ENCODE measurements at places on chromosomes 6 and 20. TPM values are rescaled to one million over a fixed set of nuclear protein-coding genes. Genes with fewer than 3 reads are reported as not detected.

The DDX43 gene
- total RNA-seq = 1.7 TPM

The FNDC1 gene
- total RNA-seq = not detected

The C6orf89 gene
- total RNA-seq = 44.9 TPM

DNA sequence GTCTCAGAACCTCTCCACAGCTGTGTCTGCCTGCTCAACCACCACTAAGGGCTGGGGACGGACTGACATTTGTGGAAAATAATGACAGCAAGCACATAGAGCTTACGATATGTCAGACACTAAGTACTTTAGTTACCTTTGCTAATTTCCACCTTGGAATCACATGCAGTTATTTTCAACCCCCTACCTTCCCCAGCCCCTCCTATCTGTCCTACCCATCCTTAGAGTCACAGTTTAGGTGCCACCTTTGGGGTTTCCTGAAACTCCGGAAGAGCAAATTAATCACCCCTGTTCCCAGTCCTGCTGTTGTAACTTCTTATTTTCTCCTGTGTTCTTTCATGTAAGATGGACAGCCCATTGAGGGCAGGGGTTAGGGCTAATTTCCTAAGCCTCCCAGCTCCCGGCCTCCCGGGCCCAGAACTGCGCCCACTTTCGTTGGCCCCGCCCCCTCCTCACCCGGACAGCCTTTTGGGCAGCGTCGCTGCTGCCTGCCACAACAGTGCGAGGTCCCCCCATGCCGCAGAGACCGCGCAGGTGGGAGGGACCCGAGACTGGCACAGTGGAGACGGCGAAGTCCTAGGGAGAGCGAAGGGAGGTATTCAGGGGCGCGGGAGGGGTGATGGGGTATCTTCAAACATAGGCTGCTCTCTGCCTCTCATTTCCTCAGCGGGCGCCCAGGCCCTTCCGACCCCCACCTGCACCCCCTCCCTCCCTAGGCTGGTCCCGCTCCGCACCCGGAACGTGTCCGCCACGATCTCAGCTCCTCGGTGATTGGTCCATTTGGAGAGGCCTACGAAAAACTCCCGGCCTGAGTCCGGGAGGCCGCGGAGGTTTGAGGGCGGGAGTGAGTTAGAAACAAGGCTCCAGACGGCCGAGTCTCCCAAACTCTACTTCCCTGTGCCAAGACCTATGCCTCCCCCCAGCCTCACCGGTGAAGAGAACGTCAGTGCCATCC is 1.1 kb downstream of the DDAH2 start:
- H3K36me3 ChIP-seq = no peaks in the 10 kb centered on the region
- H3K27me3 ChIP-seq = no peaks in the 10 kb centered on the region
- H3K27ac ChIP-seq = no peak overlapping the region
- no peak for DNase-seq

GRCh38 chr20:23363257-23363649 is 1.3 kb downstream of the GZF1 start:
- peaks cover 52% of the 10 kb centered on the region for H3K4me1 ChIP-seq
- peak overlapping the region; percentile 97 for H3K27ac ChIP-seq
- no peak for DNase-seq
- H3K4me3 ChIP-seq = peak overlapping the region; percentile 91
- H3K36me3 ChIP-seq = peaks cover 15% of the 10 kb centered on the region
- no peaks in the 10 kb centered on the region for H3K27me3 ChIP-seq

DNA sequence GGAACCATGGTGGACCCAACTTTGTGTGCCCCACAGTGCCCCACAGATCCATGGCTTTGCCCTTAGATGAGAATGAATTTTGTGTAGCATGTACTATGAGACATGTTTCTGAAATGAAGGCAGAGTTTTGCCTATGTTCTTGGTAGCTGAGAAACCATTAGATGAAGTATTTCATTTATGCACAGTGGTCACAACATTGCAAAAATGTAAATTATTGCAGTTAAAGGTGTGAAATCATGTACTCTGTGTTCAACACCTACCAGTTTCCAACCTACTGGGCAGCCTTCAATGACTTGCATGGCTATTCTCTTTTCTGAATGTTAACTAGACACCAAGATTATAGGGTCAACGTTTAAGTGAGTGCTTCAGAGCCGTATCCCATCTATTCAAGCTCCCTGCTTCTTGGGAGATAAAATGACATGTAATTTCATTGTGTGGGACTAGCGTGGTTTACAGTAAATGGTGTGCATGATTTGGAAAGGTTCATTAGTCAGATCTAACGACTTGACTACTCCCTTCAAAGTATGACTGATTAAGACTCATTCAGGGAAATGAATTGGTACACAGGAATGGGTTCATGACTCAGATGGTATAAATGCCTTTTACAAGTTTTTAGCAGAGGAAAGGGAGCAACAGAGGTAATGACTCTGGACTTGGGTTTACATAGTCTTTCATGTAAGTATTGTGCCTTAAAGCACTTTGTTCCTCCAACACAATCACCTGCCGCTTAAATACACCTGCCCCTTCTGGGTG is 106.1 kb upstream of the AKIRIN2 start:
- H3K27ac ChIP-seq = no peak overlapping the region
- DNase-seq = no peak
- H3K4me1 ChIP-seq = no peaks in the 10 kb centered on the region
- H3K36me3 ChIP-seq = no peaks in the 10 kb centered on the region
- H3K27me3 ChIP-seq = peaks cover 3% of the 10 kb centered on the region

DNA sequence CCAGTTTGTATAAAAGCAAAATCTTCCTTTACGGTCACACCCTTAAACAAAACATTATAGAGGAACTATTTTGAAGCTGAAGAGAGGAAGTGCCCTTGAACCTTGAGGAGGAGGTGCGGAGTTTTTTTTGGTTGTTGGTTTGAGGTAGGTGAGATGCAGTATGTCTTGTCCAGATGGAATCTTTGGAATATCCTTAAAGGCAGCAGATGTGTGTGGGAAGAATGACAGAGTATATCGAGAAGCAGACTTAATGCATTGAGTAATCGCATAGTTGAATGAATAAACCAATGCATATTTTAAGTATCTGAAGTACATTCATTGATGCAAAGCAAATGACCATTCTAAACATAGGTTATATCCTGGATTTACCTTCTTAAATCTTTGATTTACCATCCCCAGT is 49.9 kb downstream of the AIG1 start:
- H3K4me3 ChIP-seq = no peak overlapping the region
- no peaks in the 10 kb centered on the region for H3K27me3 ChIP-seq
- no peak for DNase-seq
- H3K4me1 ChIP-seq = no peaks in the 10 kb centered on the region
- peaks cover 4% of the 10 kb centered on the region for H3K36me3 ChIP-seq

DNA sequence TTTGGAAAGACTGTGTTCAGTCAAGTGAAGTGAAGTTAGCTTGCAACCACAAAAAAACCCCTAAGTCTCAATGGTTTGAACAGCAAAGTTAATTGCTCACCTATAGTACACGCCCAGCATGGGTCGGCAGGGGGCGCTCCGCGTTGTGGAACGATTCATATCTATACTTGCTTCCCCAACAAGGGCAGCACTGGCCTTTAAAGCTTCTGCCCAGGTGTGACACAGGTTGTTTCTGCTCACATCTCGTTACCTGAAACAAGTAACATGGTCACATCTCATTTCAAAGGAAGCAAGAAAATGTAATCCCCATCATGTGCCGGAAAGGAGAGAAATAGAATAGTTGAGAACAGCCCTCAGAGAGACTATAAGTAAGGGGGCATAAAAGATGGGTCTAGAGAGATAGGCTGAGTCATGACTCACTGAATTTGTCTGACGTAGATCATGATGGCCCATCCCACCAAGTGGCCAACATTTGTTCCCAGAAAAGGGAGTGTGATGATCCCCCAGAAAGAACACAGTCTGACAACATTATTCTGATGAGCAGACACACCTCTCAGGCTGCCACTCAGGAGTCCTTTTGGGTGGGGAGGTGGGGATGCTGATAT is 29.0 kb downstream of the HNF4A start:
- peak; percentile 70 for DNase-seq
- H3K27ac ChIP-seq = peak overlapping the region; percentile 67
- H3K36me3 ChIP-seq = no peaks in the 10 kb centered on the region
- no peak overlapping the region for H3K4me3 ChIP-seq
- peaks cover 7% of the 10 kb centered on the region for H3K27me3 ChIP-seq
- peaks cover 17% of the 10 kb centered on the region for H3K4me1 ChIP-seq

DNA sequence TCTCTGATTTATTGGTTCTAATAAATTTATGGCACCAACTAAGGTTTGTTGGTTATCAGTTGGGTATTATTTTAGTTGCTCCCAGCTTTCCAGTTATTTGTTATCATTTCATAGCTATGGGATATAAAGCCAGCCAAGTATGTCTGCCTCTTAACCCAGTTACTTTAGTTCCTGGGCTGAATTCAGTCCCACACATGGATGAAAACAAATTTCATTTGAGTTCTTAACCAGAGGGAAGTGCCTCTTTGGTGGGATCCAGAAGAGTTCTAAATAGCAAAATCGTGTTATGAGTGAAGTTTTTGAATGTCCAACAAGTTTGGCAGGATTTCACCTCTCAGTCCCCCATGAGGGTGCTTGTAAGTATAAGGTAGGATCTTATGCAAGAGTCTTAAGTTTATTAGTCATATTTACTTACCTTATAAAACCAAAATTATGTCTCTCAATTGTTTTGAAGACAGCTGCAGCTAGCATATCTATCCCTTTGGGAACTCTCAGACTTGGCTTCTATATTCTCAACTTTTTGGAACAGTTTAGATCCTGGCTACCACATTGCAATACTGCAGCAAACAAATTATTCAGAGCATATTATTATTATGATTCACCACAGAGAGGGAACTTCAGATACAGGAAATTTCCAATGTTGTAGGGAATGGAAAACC is 683.6 kb downstream of the BCKDHB start:
- DNase-seq = no peak
- H3K4me1 ChIP-seq = no peaks in the 10 kb centered on the region
- H3K36me3 ChIP-seq = no peaks in the 10 kb centered on the region
- H3K27ac ChIP-seq = no peak overlapping the region
- H3K27me3 ChIP-seq = no peaks in the 10 kb centered on the region

DNA sequence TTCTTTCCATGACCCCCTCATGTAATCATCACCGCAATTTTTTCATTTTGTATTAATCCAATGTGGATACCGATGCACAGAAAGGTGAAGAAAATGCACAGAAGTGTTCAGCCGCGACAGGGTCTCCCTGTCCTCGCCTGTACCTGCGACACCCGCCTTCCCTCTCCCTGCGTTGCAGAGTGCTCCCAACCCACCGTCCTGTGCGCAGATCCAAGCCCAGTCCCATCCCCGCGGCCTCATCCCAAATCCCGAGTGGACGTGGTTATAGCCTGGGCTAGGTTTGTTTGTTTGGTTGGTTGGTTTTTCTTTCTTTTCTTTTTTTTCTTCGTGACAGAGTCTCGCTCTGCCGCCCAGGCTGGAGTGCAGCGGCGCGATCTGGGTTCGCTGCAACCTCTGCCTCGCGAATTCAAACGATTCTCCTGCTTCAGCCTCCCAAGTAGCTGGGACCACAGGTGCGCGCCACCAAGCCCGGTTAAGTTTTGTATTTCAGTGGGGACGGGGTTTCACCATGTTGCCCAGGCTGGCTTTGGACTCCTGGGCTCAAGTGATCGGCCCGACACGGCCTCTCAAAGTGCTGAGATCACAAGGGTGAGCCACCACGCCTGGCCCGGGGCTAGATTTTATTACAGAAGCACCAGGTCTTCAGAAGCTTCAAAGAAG is 536 bp upstream of the RAET1G start:
- no peak overlapping the region for H3K27ac ChIP-seq
- no peak for DNase-seq
- no peaks in the 10 kb centered on the region for H3K36me3 ChIP-seq
- H3K4me1 ChIP-seq = peaks cover 27% of the 10 kb centered on the region
- peak overlapping the region; percentile 84 for H3K4me3 ChIP-seq

DNA sequence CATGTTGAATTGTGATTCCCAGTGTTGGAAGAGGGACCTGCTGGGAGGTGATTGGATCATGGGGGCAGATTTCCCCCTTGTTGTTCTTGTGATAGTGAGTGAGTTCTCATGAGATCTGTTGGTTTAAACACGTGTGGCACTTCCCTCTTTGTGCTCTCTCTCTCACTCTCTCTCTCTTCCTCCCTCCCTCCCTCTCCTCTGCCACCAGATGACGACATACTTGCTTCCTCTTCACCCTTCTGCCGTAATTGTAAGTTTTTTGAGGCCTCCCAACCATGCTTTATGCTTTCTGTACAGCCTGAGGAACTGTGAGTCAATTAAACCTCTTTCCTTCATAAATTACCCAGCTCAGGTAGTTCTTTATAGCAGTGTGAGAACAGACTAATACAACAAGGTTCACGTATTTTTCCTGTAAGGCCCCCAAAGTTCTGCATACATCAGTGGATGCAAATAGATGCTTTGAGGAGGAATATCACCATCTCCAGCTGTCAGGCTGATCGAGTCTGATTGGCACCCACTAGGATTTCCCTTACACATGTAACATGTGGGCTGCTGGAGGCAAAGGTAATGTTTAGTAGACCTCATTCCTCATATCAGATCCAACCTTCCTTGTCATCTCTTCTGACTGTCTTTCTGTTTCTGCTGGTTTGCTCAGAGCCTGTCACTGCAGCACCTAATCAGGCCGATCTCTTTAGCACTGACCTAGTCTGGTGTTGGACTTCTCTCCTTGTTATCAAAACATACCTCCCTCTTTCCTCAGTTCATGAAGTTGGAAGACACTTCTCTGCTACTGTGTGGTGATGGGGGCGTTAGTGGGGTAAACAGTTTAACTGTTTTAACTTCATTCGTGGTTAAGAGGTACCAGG is 54.3 kb upstream of the BACH2 start:
- peaks cover 29% of the 10 kb centered on the region for H3K4me1 ChIP-seq
- peak overlapping the region; percentile 84 for H3K27ac ChIP-seq
- H3K27me3 ChIP-seq = no peaks in the 10 kb centered on the region
- peaks cover 4% of the 10 kb centered on the region for H3K36me3 ChIP-seq
- DNase-seq = peak; percentile 57
- peak overlapping the region; percentile 78 for H3K4me3 ChIP-seq

DNA sequence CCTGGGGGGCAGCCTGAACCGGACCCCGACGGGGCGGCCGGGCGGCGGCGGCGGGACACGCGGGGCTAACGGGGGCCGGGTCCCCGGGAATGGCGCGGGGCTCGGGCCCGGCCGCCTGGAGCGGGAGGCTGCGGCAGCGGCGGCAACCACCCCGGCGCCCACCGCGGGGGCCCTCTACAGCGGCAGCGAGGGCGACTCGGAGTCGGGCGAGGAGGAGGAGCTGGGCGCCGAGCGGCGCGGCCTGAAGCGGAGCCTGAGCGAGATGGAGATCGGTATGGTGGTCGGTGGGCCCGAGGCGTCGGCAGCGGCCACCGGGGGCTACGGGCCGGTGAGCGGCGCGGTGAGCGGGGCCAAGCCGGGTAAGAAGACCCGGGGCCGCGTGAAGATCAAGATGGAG is 636 bp downstream of the SRF start:
- DNase-seq = no peak
- H3K4me3 ChIP-seq = peak overlapping the region; percentile 91
- peak overlapping the region; percentile 95 for H3K27ac ChIP-seq
- peaks cover 51% of the 10 kb centered on the region for H3K4me1 ChIP-seq
- H3K27me3 ChIP-seq = no peaks in the 10 kb centered on the region

Data from naive thymus-derived CD8-positive, alpha-beta T cell (primary cell).